ENCODE measurements at places on chromosomes 7 and 10.
A peak's percentile ranks its signal among the peaks of the same experiment; 100 is the strongest.

DNA sequence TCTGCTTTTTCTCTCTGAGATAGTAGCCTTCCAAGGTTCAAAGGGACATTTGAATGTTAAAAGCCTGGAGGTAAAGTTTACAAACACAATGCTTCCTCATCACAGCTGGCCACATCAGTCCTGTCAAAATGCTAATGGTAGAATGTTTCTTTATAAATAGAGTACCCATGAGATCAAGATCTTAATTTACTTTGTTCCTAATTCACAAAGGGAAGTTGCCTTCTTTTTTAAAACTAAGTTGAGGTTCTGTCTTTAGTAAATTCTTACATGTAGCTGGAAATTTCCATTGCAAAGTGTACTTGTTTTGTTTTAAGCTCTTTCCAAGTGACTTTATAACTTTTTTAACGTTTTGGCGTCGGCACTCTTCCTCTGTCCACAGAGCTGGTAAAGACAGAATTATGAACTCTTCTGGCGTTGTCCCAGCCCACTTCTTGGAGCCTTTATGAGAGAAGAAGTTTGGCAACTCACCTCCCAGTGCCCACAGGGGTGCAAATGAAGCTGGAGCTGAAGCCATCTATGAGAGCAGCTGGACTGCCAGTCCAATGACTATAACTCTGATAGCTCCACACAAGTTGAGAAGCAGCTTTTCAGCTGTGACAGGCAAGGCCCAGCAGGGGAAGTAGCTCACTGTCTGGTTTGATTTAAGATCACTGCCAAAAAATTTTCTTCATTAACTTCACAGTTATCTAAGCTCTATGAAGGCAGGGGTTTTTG lies 23.3 kb downstream of the FZD1 start:
- DNase-seq: no peak

DNA sequence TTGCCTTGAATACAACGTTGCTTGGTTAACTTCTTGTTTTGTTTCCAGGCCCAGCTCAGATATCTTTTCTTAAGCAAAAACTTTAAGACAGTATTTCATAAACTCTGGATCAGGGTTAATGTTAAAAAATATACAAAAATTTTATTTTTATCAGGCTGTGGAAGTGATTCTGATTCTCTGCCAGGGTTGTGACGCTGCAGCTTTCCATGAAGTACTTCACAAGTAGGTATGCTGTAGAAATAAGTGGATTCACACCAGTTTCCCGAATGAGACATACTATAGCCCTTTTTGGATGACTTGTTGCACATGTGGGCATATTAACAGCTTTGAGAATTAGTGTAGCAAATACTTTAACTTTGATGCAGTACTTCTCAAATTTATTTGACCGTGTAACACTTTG lies 70.1 kb downstream of the CDK14 start:
- no peak for DNase-seq

- no peak for DNase-seq
Observed at GRCh38 chr7:121563177-121563576, 167.1 kb upstream of the FAM3C start.

DNA sequence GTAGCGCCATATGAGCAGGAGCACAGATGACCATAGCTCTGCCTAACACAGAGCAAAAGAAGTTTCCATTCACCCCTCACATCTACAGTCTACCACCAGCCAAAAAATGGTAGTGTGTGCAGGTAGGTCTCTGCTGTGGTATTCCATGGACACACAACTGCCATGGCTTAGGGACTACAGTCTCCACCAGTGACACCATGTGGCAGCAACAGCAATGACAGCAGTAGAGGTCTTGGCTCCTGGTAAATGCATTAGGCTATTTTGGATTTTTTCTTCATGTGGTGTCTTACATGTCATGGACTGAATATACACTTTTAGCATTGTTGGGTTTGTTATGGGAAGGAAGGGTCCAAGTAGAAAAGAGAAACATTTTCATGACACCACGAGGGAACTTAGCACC lies 70.1 kb upstream of the CABCOCO1 start:
- DNase-seq: no peak

DNA sequence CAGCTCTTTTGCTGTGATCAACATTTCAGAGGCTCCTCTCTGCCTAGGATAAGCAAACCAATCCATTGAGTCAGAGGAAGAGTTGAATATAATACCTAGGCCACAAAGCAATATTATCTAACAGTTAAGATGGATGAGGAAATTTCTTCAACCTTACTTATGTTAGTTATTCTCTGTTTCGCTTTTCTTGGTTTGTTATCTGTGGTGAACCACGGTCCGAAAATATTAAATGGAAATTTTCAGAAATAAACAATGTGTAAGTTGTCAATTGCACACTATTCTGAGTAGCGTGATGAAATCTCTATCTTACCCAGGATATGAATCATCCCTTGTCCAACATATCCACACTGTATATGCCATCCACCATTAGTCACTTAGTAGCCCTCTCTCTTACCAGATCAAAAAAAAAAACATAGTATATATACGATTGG lies 1.5 kb upstream of the HTR7 start:
- no peak for DNase-seq

DNA sequence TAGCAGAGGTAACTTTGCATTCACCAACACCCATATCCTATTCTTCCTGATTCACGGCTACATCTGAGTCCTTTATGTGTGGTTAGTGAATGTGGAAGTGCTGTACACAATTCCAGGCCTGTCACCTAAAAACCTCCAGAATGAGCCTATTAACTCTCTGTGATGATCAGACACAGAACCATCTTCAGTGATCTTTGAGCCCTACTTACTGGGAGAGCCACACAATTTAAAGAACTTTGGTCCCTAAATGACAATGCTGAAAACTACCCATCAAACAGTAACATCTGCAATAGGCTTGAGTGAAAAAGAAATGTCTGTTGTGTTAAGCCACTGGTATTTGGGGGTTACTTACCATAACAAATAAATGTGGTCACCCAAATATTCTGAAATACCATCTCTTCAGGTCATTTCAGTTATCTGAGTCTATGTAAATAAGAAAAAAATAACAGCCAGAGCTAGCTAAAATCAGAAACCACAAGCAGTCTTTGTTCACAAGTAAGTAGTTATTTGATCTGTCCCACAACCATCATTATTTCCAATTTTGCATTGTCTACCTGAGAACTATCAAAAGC lies 145.7 kb downstream of the HGF start:
- DNase-seq: no peak

DNA sequence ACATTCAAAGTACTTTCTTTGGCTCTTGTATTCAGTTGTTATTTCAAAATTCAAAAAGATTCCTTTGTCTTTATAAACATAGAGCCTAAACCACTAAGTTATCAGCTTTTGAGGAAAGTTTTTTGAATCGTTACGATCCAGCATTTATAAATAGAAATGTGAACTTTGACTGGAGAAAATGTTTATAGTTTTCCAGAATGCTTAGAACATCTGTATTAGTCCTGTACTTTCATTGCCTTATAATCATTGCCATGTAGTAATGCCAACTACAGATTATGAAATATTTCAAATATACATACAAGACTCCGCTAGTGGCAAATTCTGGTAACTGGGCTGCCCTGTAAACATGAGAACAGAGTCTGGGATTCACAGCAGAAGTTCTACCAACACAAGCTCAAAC lies 191.3 kb upstream of the PRKCQ start:
- no peak for DNase-seq

DNA sequence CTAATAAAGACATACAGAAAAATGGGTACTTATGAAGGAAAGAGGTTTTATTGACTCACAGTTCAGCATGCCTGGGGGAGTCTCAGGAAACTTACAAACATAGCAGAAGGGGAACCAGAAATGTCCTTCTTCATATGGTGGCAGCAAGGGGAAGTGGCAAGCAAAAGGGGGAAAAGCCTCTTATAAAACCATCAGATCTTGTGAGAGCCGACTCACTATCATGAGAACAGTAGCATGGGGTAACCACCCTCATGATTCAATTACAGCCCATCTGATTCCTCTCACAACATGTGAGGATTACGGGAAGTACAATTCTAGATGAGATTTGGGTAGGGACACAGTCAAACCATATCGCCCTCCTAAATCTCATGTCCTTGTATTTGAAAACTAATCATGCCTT lies 1305.4 kb upstream of the SORCS1 start:
- no peak for DNase-seq

DNA sequence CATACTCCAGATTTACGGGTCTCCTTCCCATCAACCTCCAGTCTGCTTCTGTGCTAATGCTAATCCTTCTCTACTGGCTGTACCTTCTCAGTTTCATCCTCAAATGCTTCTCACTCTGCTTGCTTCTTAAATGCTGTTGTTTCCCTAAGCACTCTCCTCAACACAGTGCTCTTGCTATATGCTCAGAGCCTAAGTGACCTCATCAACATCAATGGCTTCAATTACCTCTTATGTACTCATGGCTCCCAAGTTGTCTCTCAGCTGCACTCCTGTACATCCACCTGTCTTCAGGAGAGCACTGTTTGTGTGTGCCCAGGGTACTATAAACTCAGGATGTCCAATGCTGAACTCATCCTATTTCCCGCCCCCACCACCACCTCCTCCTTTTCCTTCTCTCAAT lies 22.5 kb downstream of the ELAPOR2 start:
- no peak for DNase-seq

- no peak for DNase-seq
Observed at GRCh38 chr10:12868229-12868628, 133.3 kb downstream of the CCDC3 start.

DNA sequence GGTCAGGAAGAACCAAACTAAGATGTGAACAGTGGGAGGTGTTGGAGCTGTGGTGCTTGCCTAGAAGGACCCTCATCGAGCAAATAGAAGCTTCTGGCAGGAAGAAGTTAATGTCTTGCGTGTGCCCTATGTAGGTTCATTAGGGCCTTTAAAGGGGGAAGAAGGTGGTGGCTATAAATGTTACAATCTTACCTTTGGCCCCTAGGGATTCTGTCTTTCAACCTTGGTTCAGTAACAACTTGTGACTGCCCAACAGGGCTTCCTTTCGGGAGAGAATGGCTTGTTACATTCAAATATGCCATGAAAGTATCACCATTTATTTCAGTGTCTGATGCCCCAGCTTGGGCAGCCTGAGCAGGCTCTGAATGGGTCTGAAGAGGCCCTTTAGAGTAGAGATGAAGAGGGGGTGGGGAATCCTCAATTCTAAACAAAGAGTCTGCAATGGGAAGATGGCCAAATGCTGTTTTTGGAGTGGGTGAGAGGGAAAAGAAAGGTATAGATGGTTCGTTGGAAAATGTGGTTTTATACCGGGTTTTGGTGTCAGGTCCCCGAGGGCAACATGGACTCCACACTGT lies 108.0 kb downstream of the TCF7L2 start:
- DNase-seq: no peak

DNA sequence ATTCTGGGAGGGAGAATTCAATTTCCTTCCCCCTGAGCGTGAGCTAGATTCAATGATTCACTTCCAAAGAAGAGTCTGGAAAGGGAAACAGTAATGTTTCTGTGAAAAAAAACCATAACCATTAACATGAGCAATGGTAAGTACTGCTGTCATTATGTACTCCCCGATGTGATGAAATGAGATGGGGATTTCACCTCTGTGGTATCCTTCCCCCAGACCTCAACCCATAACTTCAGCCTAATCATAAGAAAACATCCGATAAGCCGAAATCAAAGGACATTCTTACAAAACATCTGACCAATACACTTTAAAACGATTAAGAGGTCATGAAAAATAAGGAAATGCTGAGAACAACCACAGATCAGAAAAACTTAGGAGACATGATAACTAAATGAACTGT lies 27.2 kb downstream of the EZH2 start:
- no peak for DNase-seq

DNA sequence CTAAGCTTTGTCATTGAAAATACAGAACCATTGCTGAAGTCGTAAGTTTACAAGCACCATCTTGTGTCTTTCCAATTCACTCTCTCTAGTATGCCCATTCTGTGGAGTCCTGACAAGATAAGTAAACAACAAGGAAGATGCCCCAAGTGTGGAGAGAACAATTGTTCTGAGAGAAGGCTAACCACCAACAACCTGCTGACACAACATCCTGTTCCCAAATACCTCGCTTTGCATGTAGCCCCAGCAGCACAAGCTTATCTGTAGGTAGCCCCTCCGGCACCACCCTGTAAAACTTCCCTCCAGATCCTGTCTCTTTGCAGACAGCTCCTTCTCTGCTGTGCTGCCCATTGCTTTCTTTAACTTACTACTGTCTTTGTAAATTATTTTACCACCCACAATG lies 233.3 kb upstream of the AOAH start:
- DNase-seq: no peak

DNA sequence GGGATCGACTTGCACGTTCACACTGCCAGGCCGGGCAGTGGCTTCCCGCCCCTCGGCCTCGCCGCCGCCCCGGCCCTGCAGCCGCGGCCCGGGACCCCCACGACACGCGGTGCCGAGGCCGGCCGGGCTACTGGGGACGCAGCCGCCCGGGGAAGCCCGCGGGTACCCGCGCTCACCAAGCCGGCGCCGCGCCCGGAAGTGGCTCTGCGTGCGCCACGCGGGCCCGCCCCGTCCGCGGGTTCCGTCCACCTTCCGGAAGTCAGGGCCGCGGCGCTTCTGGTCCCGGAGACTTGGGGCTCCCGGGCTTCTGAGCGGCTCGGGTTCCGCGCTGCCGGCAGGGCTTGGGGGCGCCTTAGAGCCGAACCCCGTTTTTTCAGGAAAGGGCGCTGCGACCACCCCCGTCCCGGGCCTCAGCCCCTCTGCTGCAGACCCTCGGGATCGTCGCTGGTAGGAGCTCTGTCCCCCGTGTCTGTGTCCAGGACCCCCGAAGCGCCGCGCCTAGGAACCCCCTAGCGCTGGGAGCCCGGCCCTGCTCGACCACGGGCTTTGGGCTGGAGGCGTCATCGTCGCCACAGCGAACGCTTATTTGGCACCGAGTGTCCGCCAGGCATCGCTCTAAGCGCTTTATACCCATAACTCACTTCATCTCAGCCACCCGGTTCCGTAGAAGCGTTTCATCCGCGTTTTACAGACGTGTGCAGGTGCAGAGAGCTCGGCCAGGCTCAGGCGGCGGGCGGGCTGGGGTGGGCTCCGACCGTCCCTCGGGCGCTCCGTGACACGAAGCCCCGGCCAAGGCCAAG lies at the start of gene PSMG3:
Gene PSMG3 (minus strand): TSS at position 200 of the 800 bp plus-strand sequence. CDS start 693 bp downstream, outside the sequence.
- peak; percentile 86 for DNase-seq

DNA sequence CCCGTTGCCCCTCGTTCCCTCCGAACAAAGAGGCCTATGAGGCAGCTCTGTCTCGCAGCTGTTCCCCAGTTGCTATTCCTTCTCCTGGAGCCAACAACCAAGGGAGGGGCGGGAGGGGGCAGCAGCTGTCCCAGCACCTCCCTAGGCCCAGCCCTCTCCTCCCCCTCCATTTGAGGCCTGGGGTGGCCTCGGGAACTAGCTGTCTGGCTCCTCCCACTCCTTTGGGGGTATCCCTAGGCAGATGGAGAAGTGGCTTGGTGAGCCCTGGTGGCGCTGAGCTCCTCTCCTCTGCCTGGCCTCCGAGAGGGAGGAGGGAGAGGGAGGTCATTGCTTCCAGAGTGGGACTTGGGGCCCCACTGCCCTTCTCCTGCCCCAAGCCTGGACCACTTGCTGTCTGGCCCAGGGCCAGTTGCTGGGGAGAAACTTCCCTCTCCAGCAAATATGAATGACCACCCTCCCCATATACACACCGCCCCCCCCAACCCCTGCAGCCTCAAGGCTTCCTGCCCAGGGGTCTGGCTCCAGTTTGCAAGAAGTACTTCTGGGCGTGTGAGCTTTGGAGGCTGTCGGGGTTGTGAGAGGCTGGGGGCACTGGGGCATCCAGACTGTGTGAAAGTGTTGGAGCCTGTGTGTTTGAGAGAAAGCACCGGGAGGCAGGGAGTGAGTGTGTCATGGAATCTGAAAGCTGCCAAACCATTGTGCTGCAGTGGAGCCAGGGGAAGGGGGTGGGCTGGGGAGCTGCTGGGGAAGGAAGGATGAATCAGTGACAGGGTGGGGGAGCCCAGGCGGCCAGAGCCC lies 3.1 kb downstream of the FLNC start:
- DNase-seq: no peak
